Naive thymus-derived CD4-positive, alpha-beta T cell (primary cell): ENCODE measurements at places on chromosomes 11 and 22.

- peak; percentile 37 for DNase-seq
Measured at GRCh38 chr22:43014316-43014868, 557 bp downstream of the PACSIN2 start.

DNA sequence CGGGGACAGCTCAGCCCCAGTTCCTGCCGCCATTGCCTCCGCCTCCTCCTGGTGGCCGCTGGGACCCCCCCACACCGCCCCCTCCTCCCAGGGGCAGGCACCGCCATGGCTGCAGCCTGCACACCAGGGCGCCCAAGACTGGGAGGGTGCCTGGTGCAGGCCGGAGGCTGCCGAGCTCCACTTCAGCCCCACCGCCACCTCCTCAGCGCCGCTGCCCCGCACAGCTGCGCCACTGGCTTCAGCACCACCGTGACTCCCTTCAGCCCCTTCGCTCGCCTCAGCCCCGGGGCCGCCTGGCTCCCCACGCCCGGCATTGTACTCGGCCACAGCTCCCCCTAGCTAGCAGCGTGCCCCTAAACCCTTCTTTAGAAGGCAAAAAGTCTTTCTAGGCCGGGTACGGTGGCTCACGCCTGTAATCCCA, 131.1 kb downstream of the CRYBB2 start:
- DNase-seq: no peak

- no peak for DNase-seq
Measured at GRCh38 chr11:120739780-120740179, 228.2 kb downstream of the GRIK4 start.

GRCh38 chr22:48952256-48953102, 875.2 kb downstream of the BRD1 start:
- DNase-seq: no peak

DNA sequence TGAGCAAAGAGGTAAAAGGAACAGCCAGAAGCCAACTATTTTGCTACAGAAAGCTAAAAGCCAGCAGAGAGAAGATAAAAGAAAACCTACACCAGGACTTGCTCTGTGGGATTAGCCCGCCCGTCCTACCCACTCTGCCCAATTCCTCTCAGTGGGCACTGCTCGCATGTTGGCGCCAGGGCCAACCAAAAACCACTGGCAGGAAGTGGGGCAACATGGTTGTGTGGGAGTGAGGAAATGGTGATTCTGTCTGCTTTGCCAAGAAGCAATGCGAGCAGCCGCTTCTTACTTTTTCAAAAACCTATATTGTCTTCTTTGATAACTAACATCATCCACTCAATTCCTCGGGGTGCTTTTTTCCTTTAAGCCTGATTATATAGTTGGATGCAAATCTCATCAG, 14.2 kb upstream of the APOA1 start:
- peak; percentile 40 for DNase-seq

- no peak for DNase-seq
Measured at GRCh38 chr11:115360186-115360824, 143.9 kb downstream of the CADM1 start.

- DNase-seq: peak; percentile 67
Measured at GRCh38 chr11:6362873-6363678, 27.2 kb upstream of the SMPD1 start.

GRCh38 chr11:73623686-73624085, 22.7 kb upstream of the PLEKHB1 start:
- DNase-seq: no peak

DNA sequence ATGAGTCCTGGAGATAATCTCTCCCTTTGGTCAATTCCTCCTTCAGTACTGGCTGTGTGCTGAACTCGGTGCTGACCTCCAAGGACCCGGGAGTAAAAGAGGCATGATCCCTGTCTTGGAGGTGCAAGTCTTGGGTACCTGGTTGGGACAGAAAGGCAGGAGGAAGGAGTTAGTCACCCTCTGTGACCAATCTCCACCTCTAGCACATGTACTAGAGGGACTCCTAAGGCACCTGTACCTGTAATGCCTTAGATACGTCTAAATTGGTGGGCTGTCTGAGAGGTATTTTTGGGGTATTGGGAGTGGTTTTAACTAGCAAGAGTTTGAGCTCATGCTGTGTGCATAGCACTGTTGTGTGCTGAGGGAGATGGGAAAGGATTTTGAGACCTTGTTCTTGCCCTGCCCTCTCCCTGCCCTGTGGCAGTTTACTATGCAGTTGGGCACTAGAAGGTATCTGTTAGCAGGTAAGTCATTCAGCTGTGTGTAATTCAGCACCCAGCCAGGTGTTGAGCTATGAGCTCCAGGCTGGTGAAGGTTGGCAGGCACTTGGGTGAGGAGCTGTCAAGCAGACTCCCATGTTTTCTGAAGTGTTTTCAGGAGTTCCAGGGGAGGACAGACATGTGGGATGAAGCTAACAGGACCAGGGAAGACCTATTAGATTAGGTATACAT, 2.5 kb downstream of the PANX1 start:
- DNase-seq: no peak

GRCh38 chr22:49112176-49112575, 715.5 kb downstream of the BRD1 start:
- DNase-seq: no peak

GRCh38 chr22:32720924-32721323, 80.6 kb upstream of the TIMP3 start:
- DNase-seq: no peak

DNA sequence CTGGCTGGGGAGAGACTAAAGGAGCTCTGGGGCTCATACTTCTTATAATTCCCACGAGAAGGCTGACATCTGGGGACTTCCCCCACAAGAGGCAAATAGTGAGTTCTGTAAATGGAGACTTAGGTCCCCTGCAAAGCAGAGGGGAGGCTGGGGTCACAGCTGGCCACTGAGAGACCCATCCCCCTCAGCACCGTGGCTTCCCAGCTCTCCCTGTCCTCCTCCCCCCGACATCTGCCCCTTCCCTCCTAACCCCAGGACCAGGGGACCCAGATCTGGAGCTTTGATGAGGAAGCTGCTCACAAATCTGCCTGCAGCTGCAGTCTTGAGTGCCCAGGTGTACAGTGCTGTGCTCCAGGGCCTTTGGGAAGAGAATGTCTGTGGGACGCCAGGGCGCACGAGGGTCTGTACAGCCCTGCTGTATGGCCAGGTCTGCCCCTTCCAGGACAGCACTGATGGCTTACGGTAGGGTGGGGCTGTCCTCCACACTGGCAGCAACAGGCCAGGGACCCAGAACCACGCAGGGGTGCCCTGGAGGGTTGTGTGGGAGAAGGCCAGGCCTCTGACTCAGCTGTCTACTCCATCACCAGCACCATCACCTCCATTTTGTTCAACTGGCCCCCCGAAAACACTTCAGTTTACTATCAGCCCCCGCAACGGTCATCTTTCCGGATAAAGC, 1.1 kb downstream of the RGL4 start:
- DNase-seq: no peak

GRCh38 chr11:76506833-76507232, 62.0 kb downstream of the EMSY start:
- no peak for DNase-seq

GRCh38 chr11:120336641-120337354, 585 bp downstream of the ARHGEF12 start:
- no peak for DNase-seq

DNA sequence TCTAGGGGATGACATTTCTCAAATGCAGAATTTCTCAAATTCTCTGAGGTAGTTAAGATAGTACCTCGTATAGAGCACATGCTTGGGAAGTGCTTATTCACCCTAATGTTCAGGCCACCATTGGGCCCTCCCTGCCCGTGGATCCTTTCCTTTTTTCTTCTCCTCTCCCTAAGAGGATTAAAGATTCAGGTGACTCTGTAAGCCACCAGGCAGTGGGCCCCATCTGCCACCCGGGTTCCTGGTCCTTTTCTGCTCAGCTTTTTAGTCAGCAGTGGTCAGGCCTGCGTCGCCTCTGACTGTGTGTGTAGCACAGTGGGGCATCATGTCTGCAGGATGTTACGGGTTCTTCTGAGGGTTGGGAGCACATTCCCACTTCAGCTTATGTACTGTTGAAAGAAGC, 7.2 kb downstream of the CEP164 start:
- DNase-seq: no peak
